ENCODE measurements at places on chromosomes 4 and X. TPM values are rescaled to one million over a fixed set of nuclear protein-coding genes. Genes with fewer than 3 reads are reported as not detected.

DNA sequence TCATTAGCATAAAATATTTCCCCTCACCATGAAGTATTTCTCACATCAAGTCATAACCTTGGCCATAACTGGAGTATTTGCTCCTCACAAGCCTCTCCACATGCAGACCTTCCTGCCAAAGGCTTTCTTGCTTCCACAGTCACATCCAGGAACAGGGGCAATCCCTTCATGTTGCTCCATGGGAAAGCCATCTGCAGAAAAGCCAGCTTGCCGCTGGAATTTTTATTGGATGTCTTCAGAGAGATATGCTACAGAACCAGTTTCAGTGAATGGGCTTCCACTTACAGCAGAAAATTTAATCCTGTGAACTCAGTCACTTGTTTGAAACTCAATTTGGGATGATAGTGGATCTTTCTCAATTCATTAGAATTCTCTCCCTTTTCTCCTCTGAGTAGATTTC, 3.2 kb upstream of the CDKN2AIP start:
- no peak for DNase-seq
- H3K4me3 ChIP-seq, result no peak overlapping the region
- no peak overlapping the region for H3K27ac ChIP-seq
- peaks cover 11% of the 10 kb centered on the region for H3K36me3 ChIP-seq
- no peaks in the 10 kb centered on the region for H3K27me3 ChIP-seq

GRCh38 chr4:144409525-144409924, 236.4 kb upstream of the HHIP start:
- H3K4me3 ChIP-seq, result no peak overlapping the region
- DNase-seq, result no peak
- H3K27ac ChIP-seq, result no peak overlapping the region
- no peaks in the 10 kb centered on the region for H3K4me1 ChIP-seq

- no peaks in the 10 kb centered on the region for H3K27me3 ChIP-seq
- DNase-seq, result no peak
- no peaks in the 10 kb centered on the region for H3K4me1 ChIP-seq
- H3K4me3 ChIP-seq, result no peak overlapping the region
- no peak overlapping the region for H3K27ac ChIP-seq
Observed at GRCh38 chr4:187541666-187542065, 453.9 kb upstream of the ZFP42 start.

DNA sequence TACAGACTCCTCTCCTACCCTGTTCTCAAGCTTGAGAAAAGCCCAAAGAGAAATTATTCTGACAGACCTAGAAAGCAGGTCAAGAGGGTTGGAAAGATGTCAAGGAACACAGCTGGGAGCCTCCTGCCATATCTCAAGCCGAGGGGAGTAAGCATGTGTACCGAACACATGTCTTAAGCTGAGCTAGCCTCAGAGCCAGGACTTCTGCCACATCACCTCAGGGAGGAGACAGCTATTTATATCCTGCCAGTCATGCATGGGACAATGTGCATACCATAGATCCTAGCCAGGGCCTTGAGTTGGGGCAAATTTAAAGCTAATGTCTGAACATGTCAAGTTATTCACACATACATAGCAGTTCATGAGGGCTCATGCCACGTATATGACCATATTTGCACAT, 11.8 kb downstream of the TMEM31 start:
- H3K27me3 ChIP-seq, result peaks cover 5% of the 10 kb centered on the region
- no peaks in the 10 kb centered on the region for H3K36me3 ChIP-seq
- H3K4me3 ChIP-seq, result no peak overlapping the region
- H3K4me1 ChIP-seq, result no peaks in the 10 kb centered on the region

- no peaks in the 10 kb centered on the region for H3K27me3 ChIP-seq
- H3K36me3 ChIP-seq, result no peaks in the 10 kb centered on the region
- H3K4me1 ChIP-seq, result no peaks in the 10 kb centered on the region
- no peak overlapping the region for H3K4me3 ChIP-seq
- H3K27ac ChIP-seq, result no peak overlapping the region
- DNase-seq, result no peak
Observed at GRCh38 chr4:85423431-85423830, 51.5 kb upstream of the ARHGAP24 start.

DNA sequence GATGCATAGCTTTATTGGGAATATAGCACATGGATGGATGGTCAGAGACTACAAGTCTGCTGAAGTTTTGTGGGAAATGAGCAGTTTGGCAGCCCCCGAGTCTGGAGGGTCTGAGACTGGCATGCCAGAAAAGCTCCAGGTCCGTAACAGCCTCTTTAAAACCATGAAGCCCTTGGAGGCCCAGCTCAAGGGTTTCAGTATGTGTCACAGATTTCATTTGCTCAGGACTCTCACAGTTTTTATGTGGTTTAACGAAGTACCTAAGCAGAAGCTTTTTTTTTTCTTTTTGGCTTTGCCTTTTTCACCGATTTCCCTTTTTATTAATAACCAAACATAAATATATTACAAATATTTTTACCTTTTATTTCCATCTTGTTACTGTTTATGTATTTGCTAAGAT, 30.6 kb upstream of the TMEM184C start:
- DNase-seq, result peak; percentile 41
- H3K27me3 ChIP-seq, result peaks cover 21% of the 10 kb centered on the region
- no peaks in the 10 kb centered on the region for H3K36me3 ChIP-seq
- no peak overlapping the region for H3K4me3 ChIP-seq
- no peak overlapping the region for H3K27ac ChIP-seq

- DNase-seq, result no peak
- H3K4me1 ChIP-seq, result no peaks in the 10 kb centered on the region
- H3K36me3 ChIP-seq, result peaks cover 5% of the 10 kb centered on the region
Observed at GRCh38 chr4:4323705-4324534, 33.9 kb downstream of the ZBTB49 start.

Gene SUPT20HL1
- not detected for total RNA-seq

DNA sequence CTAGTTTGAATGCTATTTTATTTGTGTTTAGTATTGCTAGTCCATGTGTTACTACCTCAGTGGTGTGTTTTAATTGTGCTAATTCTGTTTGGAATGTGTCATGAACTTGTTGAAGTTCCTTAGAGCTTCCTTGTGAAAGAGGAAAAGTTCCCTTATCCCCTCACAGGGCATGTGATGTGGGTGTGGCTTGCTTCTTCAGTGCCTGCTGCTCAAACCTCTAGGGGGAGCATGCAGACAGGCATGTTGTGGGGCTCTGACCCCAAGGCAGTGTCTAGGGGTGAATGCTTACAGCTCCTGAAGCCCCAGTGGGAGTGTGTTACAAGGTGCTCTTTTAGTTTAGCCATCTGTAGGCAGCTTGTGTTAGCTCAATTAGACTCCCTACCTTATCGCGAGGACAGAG, 86.5 kb downstream of the MAGED4 start:
- DNase-seq, result no peak
- no peak overlapping the region for H3K4me3 ChIP-seq
- peaks cover 7% of the 10 kb centered on the region for H3K27me3 ChIP-seq
- H3K4me1 ChIP-seq, result no peaks in the 10 kb centered on the region
- H3K36me3 ChIP-seq, result no peaks in the 10 kb centered on the region
- H3K27ac ChIP-seq, result no peak overlapping the region

GRCh38 chrX:48576108-48576507, 1.8 kb downstream of the RBM3 start:
- DNase-seq, result no peak
- H3K27me3 ChIP-seq, result no peaks in the 10 kb centered on the region
- H3K4me1 ChIP-seq, result peaks cover 26% of the 10 kb centered on the region
- H3K4me3 ChIP-seq, result peak overlapping the region; percentile 99

DNA sequence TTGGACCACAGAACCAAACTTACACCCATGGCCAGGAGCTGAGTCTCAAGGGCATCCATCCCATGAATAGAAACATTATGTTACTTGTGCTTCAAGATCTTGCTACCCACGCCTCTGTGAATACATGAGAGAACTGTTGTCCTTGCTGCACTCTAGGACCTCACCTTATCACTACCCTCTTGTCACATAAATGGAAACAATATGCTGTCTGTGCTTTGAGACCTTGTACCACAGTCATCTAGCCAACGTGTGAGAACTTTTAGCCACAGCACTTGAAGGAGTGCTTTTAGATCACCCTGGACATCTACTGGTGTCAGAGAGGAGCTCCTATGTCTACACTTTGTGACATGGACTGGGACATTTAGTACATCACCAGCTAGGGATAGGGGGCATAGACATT, 30.7 kb upstream of the HUWE1 start:
- no peaks in the 10 kb centered on the region for H3K27me3 ChIP-seq
- H3K4me3 ChIP-seq, result peak overlapping the region; percentile 11
- peaks cover 7% of the 10 kb centered on the region for H3K36me3 ChIP-seq
- H3K27ac ChIP-seq, result peak overlapping the region; percentile 98
- no peak for DNase-seq

Gene PDE5A
- 0.18 TPM for total RNA-seq

- H3K4me3 ChIP-seq, result no peak overlapping the region
- H3K4me1 ChIP-seq, result peaks cover 3% of the 10 kb centered on the region
- no peak for DNase-seq
- no peaks in the 10 kb centered on the region for H3K27me3 ChIP-seq
- H3K36me3 ChIP-seq, result no peaks in the 10 kb centered on the region
- no peak overlapping the region for H3K27ac ChIP-seq
Observed at GRCh38 chr4:147923854-147924253, 192.0 kb downstream of the ARHGAP10 start.

- no peaks in the 10 kb centered on the region for H3K27me3 ChIP-seq
- peaks cover 30% of the 10 kb centered on the region for H3K36me3 ChIP-seq
- H3K4me1 ChIP-seq, result peaks cover 51% of the 10 kb centered on the region
- H3K4me3 ChIP-seq, result no peak overlapping the region
- DNase-seq, result no peak
Observed at GRCh38 chrX:19569121-19569805, 54.0 kb upstream of the MAP3K15 start.

DNA sequence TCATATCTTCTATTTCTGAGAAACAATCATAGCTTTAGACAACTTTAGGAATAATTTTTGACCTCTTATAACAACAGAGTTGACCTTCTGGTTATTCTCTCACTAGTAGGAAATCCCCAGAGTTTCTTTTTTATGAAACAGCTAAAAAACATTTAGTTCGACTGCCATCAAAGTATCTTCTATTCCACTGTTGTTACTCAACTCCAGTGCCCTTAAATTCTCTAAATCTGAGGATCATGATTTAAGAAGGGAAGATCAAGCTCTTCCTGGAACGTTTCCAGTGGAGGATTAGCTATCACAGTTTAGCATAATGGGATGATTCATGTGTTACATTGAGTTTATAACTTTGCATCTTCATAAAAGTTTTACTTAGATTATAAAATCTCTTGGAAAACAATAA, 134.9 kb upstream of the VEGFC start:
- H3K4me3 ChIP-seq, result no peak overlapping the region
- no peaks in the 10 kb centered on the region for H3K27me3 ChIP-seq
- H3K27ac ChIP-seq, result no peak overlapping the region
- no peaks in the 10 kb centered on the region for H3K4me1 ChIP-seq
- DNase-seq, result no peak

DNA sequence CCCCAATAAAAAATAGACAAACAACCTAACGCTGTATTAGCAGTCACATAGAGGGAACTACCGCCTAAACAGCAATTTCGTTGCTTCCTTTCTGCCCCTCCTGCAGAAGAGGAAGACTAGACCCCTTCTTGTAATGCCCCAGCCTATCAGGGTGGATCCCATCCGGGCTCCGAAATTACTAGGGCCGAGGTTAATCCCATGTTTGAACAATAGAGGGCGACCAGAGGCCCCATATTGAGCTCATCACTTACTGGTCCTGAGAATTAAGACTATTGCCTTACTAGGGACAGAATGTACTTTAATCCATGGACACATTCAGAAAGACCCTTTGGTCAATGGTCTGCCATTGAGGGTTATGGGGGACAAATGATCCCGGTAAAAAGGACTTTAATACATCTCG, 11.8 kb upstream of the ZNF630 start:
- no peaks in the 10 kb centered on the region for H3K36me3 ChIP-seq
- H3K4me3 ChIP-seq, result no peak overlapping the region
- H3K4me1 ChIP-seq, result no peaks in the 10 kb centered on the region
- DNase-seq, result peak; percentile 56
- H3K27me3 ChIP-seq, result no peaks in the 10 kb centered on the region
- H3K27ac ChIP-seq, result no peak overlapping the region

DNA sequence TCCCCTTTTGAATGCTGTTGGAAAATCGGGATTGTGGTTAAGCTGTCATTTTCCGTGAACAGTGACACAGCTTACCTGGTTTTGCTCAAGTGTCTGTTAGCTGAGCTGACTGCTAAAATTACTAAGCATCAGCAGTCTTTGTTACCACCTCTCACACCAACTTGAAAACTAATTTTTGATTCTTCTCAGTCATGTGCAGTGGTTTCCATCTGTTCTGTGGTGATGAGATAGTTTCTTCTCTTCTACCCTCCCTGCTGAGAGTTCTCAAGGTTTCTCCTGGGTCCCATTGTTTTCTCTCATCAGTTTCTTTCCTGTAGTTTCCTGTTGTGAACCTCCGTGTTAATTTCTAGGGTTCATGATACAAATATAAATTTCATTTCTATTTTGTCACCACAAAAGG, 225.6 kb downstream of the ARHGAP10 start:
- H3K4me3 ChIP-seq, result no peak overlapping the region
- H3K27ac ChIP-seq, result no peak overlapping the region

- H3K4me3 ChIP-seq, result no peak overlapping the region
- no peaks in the 10 kb centered on the region for H3K4me1 ChIP-seq
- no peak overlapping the region for H3K27ac ChIP-seq
- no peak for DNase-seq
Observed at GRCh38 chr4:149719806-149720205, 95.8 kb downstream of the IQCM start.

DNA sequence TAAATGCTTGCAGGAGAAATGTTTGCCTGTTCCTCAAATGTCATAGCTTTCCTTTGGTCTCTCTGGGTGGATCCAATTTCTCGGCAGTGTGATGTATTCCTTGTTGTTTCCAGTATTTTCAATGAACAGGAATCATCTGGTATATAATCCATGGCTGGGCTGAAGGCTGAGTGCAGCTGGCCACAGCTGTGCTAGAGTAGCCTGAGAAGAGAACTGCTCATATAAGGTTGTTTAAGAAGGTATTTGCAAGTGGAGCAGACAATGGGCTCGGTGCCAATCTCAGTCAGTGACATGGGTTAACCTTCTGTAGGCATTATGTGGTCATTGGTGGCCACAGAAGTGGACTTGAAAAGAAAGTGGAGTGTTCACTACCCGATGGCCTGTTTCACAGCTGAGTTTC, 390.3 kb downstream of the SPRY1 start:
- no peak overlapping the region for H3K27ac ChIP-seq
- H3K4me1 ChIP-seq, result no peaks in the 10 kb centered on the region
- H3K27me3 ChIP-seq, result peaks cover 5% of the 10 kb centered on the region
- H3K36me3 ChIP-seq, result no peaks in the 10 kb centered on the region
- no peak for DNase-seq
- no peak overlapping the region for H3K4me3 ChIP-seq

Gene TRPC3
- total RNA-seq, result 0.84 TPM

Gene OFD1
- total RNA-seq, result 45.8 TPM

- H3K27ac ChIP-seq, result peak overlapping the region; percentile 52
- no peaks in the 10 kb centered on the region for H3K27me3 ChIP-seq
- H3K4me1 ChIP-seq, result peaks cover 11% of the 10 kb centered on the region
- peak overlapping the region; percentile 15 for H3K4me3 ChIP-seq
- DNase-seq, result no peak
Observed at GRCh38 chrX:153941336-153942252, 2.8 kb downstream of the RENBP start.

DNA sequence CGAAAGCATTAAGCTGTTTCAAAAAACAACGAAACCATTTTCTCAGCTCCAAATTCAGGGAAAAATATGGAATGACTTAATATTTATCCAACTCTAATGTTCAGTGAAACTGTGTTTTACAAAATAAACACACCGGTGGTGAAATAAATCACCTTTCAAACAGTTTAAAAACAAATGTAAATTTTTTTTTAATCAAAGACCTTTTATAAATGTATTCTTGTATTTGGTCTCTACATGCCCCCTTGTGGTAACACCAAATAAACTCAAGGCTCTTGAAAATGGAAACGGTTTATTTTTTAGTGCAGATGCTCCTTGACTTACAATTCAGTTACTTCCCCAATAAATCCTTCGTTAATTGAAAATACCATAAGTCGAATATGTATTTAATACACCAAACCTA, 45.8 kb upstream of the ITM2A start:
- DNase-seq, result no peak
- no peaks in the 10 kb centered on the region for H3K27me3 ChIP-seq
- peak overlapping the region; percentile 36 for H3K4me3 ChIP-seq
